Activated CD8-positive, alpha-beta memory T cell treated with anti-CD3 and anti-CD28 coated beads, Interleukin-2, amount 50 U/mL, for 4 hours (primary cell): ENCODE measurements at places on chromosomes 11 and 22.
A peak's percentile ranks its signal among the peaks of the same experiment; 100 is the strongest.

DNA sequence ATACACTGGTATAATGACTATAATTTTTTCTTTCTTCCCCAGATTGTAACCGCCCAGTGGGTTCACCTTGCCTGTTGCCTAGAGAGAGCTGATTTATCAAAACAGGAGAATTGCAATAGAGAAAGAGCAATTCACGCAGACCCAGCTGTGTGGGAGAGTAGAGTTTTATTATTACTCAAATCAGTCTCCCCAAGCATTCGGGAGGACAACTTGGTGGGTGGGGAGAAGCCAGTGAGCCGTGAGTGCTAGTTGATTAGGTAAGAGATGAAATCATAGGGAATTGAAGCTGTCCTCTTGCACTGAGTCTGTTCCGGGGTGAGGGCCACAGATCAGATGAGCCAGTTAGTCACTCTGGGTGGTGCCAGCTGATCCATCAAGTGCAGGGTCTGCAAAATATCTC lies 73.2 kb downstream of the SLC35F2 start:
- DNase-seq = no peak

- DNase-seq = no peak
These were observed 44.4 kb upstream of the TSKU start for GRCh38 chr11:76738618-76739240.

- DNase-seq = no peak
These were observed 20.8 kb downstream of the HSPA8 start for GRCh38 chr11:123041185-123041584.

DNA sequence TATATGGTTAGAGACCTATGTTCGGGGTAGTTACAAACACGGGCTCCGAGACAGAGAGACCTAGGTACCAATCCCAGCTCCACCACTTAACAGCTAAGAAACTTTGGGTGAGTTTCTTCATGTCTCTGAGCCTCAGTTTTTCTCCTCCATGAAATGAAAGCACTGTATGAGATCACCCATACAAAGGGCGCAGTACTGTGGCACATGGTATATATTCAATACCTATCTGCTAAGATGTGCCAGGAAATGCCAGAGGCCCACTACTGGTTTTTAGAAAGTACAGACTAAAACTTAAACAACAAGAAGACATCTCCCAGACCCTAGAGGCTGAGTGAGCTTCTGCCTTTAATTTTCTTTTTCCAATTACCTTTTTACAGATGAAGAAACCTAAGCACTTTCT lies 69.5 kb downstream of the SLC1A2 start:
- DNase-seq = no peak

- no peak for DNase-seq
These were observed 16.2 kb downstream of the PIWIL4 start for GRCh38 chr11:94583213-94583865.

DNA sequence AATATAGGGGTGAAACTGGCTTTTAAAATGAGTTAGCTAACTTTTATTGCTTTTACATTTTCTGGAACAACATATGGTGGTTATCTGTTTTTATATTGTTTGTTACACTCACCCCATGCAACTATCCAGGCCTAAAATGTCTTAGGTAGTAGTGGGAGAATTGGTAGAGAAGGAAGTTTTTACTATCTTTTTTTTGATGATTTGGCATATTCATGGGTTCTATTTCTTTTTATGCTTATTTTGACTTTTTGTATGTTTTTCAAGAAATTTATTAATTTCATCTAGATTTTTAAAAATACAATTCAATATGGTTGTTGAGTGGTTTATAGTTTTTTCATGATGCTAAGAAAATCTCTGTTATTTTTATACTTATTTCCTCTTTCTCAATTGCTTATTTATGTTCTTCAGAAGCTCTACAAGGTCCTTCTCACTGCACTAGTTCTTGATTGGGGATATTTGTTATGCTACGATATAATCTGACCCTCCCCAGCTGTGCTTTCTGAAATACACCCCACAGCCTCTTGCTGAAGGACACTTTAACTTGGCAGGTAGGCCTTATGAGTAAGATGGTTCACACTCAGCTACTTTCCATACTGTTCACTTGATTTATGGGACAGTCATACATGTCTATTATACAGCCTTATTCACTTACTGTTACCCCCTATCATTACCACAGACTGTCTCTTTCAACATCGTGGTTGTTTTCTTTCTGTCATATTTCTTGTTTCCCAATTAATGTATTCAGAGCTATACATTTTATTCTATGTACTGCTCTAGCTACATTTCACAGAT lies 431.2 kb downstream of the METTL15 start:
- no peak for DNase-seq

DNA sequence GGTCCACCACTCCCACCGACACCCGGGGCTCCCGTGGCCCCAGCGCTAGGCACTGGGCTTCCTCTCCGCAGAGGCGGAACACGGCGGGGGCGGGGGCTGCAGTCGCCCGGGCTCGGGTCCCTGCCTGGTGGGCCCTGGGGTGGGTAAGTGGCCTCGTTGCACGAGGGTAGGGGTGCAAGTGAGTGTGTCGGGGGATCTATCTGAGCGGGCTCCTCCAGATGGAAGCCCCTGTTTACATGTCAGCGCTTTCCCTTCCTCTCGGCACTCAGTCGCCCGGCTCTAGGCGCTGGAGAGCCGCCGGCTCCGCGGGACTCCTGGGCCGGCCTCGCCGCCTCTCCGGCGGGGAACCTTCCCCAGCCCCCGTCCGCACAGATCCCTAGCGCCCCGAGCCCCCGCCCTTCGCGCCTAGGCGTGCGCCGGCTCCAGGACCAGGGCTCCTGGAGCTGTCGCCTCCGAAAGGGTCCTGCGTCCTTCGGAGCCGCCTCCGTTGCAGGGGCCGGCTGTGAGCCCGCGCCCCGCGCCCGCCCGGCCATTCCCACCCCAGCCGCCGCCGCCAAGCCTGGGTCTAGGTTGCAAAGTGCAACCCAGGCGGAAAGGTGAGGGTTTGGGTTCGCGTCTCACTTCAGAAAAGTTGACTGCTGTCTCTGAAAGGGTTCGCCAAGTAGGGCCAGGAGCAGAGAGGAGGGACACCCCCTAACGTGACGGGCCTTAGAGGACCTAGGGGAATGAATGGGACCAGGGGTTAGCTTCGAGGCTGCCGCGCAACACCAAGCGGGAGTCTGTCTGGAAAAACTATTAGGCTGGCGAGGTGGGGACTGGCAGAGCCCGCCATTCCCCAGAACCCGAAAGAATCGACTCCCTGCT lies 978 bp downstream of the FLI1 start:
- DNase-seq = peak; percentile 39

DNA sequence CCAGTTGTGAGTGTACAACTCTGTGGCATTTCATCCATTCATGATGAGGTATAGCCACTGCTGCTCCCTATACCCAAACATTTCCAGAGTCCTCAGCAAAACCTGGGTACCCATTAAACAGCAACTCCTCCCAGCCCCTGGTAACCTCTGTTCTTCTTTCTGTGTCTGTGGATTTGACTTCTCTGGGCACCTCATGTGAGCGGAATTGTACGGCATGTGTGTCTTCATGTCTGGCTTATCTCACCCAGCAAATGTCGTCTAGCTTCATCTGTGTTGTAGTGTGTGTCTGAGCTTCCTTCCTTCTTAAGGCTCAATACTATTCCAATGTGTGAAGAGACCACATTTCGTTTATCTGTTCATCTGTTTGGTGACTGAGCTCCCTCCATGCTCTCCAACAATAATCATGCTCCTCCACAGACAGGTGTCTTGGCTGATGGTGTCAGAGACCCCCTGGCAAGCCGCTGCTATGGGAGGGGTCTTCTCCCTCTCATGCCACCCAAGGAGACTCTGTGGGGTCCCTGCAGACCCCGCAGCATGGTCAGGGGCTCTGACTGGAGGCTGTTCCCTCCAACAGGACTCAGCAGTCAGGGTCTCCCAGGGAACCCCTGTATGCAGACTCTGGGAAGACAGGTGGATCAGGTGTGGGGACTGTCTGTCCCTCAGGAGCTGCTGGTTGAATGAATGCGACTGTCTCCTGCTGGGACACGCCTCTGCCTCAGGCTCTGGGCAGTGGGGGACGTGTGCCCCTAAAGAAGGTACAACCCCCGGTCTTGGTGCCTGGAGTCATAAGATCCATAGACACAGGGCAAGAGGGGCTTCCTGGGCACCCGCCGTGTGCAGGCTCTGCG lies 52.7 kb downstream of the SMIM38 start:
- DNase-seq = no peak

DNA sequence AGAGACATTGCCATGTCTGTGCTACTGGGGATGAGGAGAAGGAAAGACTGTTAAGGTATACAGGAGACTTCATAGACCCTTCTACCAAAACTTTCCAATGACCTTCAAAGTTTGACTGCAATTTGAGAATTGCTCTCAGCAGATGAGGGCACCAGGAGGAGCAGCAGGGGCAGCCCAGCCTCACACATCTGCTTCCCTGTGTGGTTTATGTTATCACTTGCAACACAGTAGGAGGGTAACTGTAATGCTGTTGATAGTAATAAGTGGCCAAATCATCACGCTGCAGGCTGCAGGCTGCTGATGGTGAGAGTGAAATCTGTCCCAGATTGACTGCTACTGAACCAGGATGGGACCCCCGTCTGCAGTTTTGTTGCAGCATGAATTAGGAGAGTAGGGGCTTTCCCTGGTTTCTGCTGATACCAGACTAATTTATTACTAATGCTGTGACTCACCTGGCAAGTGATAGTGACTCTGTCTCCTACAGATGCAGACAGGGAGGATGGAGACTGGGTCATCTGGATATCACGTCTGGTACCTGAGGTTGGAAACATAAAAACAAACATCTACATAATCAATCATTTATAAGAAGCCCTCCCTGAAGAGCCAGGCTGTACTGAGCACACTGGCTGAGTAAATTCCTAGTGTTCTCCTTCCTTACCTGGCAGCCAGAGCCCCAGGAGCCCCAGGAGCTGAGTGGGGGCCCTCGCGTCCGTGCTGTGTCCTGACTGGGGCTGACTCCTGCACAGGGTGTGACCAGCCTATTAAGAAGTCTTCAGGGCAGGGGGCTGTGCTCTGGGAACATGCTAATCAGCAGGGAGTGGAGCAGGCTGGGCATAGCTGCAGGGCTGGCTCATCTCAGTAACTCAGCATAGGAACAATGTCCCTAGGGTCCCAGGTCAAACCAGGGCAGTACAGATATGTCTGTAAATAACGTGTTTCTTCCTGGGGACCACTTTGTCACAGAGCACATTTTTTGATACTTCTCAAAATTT lies 74.4 kb downstream of the GAB4 start:
- no peak for DNase-seq

DNA sequence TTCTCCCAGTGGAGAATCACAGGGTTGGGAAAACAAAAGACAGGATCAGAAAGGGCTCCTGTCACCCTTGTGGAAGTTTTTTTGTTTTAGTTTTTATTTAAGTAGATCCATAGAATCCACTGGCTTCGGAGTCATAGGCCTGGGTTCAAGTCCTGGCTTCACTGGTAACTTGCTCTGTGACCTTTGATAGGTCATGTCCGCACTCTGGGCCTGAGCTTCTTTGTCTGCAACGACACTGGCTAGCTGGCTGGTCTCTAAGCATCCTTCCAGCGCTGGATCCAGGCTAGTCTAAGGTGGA lies 1.4 kb downstream of the ZFTA start:
- DNase-seq = no peak

DNA sequence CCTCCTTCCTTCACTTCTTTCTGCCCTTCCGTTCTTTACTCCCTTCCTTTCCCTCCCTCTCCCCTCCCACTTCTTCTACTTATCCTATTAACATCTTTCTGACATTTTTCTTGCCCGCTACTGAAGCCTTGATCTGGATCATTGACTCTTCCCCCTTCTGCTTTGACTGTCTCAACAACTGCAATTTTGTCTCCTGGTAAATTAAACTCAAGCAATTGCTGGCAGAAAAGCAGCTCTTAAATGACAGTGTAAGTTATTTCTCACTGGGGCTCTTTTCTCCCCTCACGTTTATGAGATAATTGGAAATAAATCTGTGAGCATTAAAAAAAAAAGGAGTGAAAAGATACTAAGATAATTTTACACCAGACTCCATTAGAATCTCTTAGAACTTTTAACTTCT lies 120.0 kb downstream of the SLC17A6 start:
- DNase-seq = no peak

DNA sequence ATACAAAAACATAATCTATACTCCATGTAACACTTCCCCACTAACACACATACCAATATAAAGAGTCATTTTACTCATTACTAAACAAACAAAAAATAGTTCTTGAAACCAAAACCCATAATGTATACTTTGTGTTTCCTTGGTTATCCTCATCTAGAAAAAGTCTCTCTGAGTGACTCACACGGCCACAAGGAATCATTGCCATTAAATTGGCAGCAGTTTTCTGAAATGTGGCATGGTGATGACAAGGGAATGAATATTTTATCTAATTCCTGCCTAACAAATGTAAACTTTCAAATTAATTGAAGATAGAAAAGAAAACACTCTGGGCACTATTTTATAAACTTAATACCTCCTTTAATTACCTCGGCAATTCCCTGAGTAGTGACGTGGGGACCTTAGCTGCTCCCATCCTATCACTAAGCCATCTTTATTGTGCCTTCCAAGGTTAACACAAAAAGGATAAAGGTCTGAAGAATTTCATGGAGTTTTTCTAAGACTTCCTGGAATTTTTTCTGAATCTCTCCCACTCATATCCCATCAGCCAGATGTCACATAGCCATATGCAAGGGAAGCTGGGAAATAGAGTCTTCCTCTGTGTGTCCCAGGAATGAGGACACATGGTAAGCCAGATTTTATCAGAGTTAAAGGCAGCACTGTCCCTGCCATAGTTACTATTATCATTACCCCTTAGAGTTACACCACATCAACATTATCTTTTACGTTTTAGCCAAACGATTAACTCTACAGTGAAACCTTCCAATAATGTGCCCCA lies 857.2 kb upstream of the TENM4 start:
- DNase-seq = no peak

DNA sequence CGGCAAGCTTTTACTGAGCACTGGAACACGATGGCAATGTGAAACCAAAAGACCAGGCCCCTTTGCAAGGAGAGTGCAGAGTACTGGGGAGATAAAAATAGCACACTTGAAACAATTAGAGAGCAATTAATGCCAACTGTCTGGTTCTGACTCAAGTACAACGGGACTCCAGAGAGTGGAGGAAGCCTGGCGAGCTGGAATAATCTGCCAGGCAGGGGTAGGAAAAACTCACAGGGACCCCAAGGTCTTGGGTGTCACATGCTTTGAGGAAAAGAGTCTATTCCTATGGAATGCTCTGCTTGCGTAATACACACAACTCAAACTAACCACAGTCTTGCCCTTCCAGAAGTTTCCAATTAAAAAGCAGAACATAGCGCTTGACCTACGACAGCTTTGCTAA lies 113.0 kb upstream of the CLMP start:
- DNase-seq = no peak

GRCh38 chr11:116073854-116074837 lies 569.9 kb upstream of the CADM1 start:
- no peak for DNase-seq

DNA sequence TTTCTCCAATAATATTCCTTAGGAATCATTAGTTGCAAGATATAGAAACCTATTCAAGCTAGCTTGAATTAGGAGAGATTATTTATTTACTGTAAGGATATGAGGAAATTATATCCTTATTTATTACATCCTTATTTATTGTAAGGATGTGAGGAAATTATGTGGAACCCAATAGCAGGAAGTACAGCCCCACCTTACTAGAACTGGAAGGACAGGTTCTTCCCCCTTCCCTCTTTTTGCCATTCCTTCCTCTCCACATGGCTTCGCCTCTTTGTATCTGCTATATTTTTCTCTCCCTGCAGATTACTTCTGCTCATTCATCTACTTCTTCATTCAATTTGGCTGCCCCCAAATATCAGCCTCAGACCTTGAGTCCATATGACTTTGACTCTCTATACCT lies 49.5 kb upstream of the B3GNT6 start:
- DNase-seq = no peak

- no peak for DNase-seq
These were observed 187.3 kb upstream of the SYT13 start for GRCh38 chr11:45473341-45473895.

- DNase-seq = no peak
These were observed 323.3 kb upstream of the PDGFD start for GRCh38 chr11:104487046-104487806.
